Peyer's patch (tissue), 4 donors: ENCODE measurements at places on chromosomes 5 and 9. TPM values are rescaled to one million over a fixed set of nuclear protein-coding genes. Genes with fewer than 3 reads are reported as not detected.

Gene PLEKHG4B
- 0.19 TPM for total RNA-seq

- no peak for DNase-seq
These were observed 11.3 kb downstream of the NIM1K start for GRCh38 chr5:43203373-43203772.

DNA sequence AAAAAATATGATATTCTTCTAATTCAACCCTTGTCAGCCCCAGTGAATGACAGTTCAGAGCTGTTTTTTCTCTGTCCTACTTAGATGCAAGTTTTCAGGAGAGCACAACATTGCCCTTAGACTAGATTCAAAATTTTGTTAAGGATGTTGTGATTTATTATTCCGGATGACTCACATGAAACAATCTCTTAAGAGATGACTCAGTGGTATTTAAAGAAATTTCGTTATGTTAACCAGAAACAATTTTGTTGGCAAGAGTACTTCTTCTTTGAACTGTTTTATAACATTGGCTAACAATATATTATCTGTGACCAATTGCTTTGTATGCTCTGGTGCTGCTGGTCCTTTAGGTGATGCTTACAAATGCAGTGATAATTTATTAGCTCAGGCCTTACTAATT is 132.0 kb downstream of the IZUMO3 start:
- DNase-seq, result no peak

- no peak for DNase-seq
These were observed 157.5 kb downstream of the MAPKAP1 start for GRCh38 chr9:125549465-125549871.

Gene PCDHB13
- total RNA-seq, result 0.13 TPM

- DNase-seq, result no peak
These were observed 20.2 kb downstream of the TLN1 start for GRCh38 chr9:35711501-35712428.

DNA sequence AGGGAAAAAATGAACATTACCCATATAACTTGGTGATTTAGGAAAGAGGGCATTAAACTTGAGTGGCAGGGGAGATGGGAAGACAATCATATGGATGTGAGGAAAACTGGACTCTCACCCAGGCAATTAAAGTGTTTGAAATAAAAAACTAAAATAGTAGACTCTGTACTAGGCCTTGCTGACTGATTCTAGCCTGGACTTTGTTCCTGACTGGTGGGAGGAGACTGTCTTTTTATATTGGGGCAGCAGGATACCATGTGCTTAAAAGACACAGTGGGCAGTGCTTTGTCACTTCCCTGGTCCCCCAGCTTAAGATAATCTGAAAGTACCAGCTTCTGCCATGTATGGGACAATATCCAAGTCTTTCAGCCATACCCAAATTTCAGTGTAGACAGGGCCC is 107.0 kb downstream of the ACTL7B start:
- DNase-seq, result no peak

DNA sequence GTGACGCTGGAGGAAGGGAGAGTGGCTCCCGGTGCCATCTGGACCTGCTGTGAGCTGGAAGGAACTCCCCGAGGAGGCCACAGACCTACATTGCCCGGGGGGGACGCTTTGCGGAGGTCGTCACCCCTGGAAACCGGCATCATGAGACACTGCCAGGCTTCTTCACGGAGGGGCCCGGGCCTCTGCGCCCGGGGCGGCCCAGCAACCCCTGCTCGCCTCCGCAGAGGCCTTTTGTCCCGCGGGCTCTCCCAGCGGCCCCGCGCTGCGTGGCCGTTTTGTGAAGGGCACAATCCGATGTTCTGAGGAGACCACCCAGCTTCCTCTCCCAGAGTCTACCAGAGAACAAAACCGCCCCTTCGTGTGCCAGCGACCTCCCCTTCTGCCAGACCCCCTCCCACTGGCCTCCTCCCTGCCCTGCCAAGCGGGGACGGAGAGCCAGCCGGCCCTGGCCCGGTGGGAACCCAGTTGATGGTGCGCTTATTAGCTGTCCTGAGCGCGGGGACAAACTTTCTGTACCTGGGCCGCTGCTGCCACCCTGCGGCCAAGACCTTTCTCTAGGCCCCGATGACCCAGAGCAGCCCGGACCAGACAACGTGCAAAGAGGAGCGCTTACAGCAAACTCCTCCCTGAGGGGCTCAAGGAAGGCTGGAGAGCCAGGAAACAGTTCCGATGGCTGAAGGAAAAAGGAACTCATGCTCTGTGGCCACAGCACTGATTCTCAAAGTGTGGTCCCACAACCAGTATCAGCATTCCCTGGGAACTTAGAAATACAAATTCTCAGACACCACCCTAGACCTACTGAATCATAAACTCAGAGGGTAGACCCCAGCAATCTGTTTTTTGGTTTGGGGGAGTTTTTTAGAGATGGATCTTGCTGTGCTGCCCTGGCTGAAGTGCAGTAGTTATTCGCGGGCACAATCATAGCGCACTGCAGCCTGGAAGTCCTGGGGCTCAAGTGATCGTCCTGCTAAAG is 86.7 kb downstream of the SLC1A3 start:
- DNase-seq, result peak; percentile 65

DNA sequence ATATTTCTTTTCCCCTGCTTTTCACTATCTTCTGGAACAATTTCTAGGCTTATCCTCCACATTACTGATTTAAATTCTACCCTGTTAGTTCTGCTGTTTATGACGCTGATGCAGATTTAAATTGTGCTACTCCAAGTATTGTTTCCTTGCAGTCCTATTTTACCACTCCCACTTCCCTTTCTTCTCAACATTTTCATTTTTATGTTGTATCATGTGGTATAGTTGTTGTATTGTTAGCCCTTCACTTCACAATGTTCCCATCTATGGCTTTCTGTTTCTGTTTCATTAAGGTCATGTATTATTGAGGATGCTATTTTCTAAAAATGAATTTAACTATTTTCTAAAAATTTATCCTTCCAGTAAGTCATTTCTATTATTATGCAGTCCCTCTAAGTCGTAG is 254.4 kb downstream of the NDUFS4 start:
- DNase-seq, result no peak

DNA sequence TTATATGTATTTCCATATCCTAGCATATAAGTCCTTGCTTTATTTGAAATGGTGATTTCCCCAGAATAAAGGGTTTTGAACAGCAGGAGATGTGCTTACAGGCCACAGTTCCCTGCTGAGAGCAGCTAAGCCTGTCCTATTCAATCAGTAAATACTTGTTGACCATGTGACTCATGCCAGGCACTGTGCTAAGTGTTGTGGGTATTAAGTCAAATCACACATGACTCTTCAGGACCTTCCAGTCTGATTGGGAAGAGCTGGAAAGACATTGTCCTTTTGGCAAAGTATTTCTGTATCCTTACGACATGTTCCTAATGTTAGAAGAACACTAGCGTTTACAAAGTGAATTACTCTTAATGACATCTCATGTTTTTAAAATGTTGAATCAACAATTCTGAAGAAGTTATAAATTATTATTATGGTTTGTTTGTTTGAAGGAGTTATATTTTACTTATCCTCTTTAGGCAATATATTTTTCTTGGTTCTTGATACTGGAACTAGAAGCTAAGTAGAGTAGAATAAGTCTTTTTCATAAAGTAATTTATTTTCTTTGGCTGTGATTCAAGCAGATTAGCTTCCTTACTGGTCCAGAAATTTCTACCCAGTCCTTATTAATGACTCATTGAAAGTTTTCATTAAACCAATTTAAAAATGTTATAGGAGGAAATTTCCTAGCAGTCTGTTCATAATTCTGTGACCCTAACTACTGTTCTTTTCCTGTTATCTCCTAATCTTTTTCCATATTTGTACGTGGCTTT is 82.1 kb downstream of the GAPVD1 start:
- DNase-seq, result no peak

- no peak for DNase-seq
These were observed 90.5 kb upstream of the ANXA1 start for GRCh38 chr9:73061146-73061545.

GRCh38 chr5:55308254-55308836 is 556 bp downstream of the MTREX start:
- DNase-seq, result no peak

- DNase-seq, result no peak
These were observed 99.1 kb downstream of the ZNF622 start for GRCh38 chr5:16366491-16366890.

Gene TMC1
- not detected for total RNA-seq

GRCh38 chr5:73948720-73949119 is 322.7 kb downstream of the ARHGEF28 start:
- no peak for DNase-seq

Gene BRD9
- total RNA-seq, result 36.4 TPM

GRCh38 chr5:172694541-172694940 is 53.5 kb downstream of the NEURL1B start:
- no peak for DNase-seq

Gene NOXA1
- total RNA-seq, result 35.5 TPM

DNA sequence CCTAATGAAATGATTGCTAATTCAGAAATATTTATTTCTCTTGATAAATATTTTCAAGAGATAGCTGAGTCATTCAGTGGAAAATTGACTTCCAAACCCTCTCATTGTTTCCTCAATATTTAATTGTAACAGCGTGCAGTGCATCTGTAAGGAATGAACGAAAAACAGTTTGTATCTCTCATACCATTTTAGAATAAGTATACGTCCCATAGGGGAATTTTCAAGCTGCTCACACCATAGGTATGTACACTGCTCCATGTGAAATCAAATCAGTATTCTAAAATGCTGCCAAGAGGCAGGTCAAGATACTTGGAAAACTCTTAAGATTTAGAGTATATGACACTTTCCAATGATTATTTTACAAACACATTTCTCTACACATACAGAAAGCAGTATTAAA is 202.2 kb downstream of the ARL15 start:
- no peak for DNase-seq

DNA sequence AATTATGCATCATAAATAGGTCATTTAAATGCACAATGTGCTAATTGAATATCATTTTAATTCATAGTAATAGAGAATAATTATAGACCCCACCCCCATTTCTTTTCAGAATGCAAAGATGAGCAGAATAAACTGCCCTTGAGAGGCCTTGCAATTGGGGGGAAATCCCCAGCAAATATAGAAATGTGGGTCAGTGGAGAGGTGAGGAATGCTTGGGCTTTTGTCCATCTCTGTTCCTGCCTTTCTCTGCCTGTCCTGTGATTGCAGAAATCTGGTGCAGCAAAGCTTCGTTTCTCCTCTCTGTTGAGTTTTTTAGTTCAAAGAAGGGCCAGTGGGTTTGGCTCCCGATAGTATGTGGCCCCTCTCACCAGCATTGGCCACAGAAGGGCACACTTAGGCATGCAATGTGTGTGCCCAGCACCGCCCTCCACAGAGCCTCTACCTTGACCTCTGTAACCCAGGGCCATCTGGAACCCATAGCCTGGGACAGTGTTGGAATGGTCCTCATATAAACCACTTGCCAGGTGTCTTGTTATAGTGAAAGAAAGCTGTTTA is 164.2 kb downstream of the SEMA6A start:
- no peak for DNase-seq

DNA sequence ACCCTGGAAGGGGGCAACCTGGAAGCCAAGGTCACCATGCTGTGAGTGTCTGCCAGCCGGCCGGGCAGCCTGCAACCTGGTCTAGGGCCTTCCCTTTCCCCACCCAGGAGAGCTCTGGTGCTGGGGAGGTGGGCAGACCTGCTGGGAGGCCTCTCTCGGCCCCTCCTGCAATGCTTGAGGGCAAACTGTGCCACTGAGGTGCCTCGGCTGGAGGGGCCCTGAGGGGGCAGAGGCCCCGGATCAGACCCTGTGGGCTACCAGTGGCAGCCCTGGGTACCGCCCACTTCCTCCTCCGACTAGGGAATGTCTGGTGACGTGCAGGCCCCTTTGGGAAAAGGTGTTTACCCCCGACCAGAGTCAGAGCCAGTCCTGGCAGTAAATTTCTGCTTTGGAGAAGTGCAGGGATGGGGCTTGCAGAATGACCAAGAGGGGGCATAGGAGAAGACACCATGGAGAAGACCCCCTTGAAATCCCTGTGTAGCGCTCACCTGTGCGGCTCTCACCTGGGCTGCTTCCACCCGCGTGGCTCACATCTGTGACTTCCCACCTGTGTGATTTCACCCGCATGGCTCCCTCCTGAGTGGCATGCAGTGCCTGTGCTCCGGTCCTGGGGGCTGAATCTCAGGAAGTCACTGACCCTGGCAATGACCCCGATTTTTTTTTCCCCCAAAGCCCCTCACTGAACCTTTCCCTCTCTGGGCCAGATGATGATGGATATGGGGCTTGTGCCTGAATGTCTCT is 1.1 kb downstream of the LCN1 start:
- no peak for DNase-seq

DNA sequence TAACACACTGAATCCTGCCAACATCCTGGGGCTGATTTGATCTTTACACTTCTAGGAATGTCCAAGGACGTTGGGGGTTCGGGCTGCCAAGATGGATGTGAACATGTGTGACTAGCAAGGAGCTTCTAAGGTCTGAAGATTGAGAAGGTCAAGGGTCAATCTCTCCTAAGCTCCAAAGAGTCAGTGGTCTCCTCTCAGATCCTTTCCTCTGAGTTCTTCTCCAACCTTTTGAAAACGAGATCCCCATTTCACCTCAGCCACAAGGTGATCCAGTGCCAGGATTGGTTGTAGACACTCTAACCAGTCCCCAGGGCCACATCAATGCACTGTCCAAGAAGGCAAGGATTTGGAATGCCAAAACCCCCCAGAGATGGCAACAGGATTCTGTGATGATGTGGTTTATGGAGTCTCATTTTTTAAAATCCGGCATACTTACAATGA is 266.8 kb downstream of the NDUFS4 start:
- DNase-seq, result no peak

Gene ADAMTS12
- 1.3 TPM for total RNA-seq

DNA sequence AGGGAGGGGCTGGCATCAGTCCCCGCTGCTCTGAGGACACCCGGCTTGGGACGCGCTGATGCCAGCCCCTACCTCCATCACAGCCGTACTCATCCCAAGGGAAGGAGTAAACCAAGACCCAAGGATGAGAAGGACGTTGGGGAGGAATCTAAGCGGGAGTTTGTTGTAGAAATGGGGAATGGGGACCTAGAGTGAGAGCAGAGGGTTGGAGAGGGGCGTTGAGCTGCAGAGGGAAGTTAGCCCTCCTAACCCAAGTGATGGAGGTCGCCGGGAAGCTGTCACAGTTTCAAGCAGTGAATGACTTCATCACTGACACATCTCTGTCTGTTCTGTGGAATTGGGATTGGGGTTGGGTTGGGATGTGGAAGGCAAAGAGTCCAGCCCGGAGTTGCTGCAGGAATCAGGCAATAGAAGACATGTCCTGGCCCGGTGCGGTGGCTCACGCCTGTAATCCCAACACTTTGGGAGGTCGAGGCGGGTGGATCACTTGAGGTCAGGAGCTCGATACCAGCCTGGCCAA is 759 bp upstream of the SUSD1 start:
- DNase-seq, result no peak
